ENCODE measurements at places on chromosomes 7 and 10.

DNA sequence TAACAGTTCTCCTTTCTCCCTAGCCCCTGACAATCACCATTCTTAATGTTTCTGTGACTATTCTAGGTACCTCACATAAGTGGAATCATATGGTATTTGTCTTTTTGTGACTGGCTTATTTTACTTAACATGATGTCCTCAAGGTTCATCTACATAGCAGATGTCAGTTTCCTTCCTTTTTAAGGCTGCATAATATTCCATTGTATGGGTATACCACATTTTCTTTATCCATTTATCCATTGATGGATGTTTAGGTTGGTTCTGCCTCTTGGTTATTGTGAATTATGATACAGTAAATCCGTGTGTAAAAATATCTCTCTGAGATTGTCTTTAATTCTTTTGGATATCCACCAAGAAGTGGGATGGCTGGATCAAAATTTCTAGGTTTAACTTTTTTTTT lies 13.2 kb downstream of the BBS9 start:
- no peak for DNase-seq

GRCh38 chr7:4162884-4163564 lies 519.1 kb upstream of the FOXK1 start:
- no peak for DNase-seq

- DNase-seq: no peak
These were observed 437.9 kb downstream of the SDK1 start for GRCh38 chr7:3738964-3739363.

GRCh38 chr10:114519306-114519669 lies 115.0 kb upstream of the AFAP1L2 start:
- DNase-seq: no peak

DNA sequence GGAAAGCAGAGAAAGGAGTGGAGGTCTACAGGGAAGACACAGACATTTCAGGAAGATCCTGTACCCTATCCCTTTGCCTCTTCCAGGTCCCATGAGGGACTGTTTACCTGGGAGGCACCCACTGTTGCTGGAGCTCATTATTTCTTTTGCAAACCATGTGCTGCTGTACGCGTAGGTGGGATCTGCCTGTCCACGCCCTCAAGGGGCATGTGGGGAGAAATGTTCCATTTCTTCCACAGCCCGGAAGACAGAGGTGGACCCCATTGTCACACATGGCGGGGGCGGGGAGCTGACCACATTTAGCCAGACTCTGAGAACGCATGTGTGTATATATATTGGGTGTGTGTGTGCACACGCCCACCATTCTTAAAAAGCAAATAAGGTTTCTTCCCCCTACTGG lies 2.0 kb downstream of the PLXNA4 start:
- no peak for DNase-seq

GRCh38 chr10:21208666-21209316 lies 311.7 kb upstream of the NEBL start:
- no peak for DNase-seq

GRCh38 chr7:20787660-20788419 lies 1.2 kb upstream of the SP8 start:
- DNase-seq: no peak

DNA sequence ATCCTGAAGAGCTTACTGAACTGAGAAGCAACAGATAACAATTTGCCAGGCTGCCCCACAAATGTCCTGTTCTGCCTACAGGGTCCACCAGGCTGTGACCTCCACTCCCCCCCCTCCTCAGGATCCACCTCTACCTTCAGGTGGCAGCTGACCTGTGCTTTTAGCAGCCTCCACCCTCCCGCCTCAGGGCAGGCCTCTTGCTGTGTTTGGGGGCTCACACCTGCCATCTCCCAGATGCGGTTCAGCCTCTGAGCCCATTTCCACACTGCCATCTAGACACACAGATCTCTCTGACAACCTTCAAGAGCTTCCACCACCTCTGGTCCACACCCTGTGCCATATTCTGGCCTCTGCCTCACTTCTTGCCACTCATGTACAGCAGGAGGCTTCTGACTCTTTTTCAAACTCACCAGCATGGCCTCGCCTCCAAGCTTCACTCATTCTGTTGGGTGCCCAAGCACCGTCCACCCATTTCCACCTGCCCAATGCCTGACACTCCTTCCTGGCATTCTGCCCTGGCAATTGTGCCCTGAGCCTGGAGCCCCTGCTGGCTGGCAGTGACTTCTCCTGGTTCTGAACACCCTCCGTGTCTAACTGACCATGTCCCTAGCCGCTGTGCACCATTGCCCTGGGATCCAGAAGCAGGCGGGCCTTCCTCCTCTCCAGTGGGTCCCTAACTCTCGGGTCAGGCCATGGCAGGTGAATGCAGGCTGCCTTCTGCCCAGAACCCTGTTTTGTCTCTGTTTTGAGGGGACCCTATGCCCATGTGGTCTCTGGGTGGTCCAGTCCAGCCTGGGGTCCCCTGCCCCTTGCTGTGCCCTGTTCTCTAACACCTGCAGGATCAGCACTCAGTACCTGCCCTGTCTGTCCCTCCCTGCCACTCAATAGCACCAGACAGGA lies 18.5 kb downstream of the TMEM72 start:
- DNase-seq: no peak
